Activated T-cell treated with anti-CD3 and anti-CD28 coated beads, Interleukin-2, amount 50 U/mL, for 72 hours (primary cell): ENCODE measurements at places on chromosomes 7 and 10. TPM values are rescaled to one million over a fixed set of nuclear protein-coding genes. Genes with fewer than 3 reads are reported as not detected.

- no peak within 1 kb of the TSS for H3K27ac ChIP-seq
- peaks cover 4% of the 10 kb centered on the region for H3K4me1 ChIP-seq
- no peak for DNase-seq
- no peaks in the 10 kb centered on the region for H3K36me3 ChIP-seq
- H3K27me3 ChIP-seq, result peaks cover 76% of the 10 kb centered on the region
- no peak within 1 kb of the TSS for H3K4me3 ChIP-seq
Measured at GRCh38 chr10:23191764-23192711, at the start of gene PTF1A. Gene PTF1A (plus strand): TSS chr10:23192312. CDS start chr10:23192531, 219 bp downstream.

DNA sequence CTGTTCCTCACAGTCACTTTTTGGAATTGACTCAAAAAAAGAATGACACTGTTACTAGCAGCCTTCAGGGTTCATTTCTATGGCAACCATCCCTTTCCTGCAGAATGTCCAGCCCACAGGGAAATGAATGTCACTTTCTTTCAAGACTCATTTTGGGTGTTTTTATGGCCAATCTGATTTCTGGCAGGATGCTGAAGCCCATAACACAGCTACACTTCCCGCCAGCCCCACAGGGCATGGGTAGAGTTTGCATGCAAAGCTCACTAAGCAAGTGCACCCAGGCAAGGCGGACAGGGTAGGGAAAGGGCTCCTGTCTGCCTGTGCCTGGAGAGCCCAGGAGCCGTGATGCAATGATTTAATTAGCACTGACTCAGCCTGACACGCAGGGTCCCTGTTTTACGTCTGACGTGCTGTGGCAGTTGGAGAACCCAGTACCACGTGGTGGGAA is 26.1 kb upstream of the GPAM start:
- peaks cover 28% of the 10 kb centered on the region for H3K27me3 ChIP-seq
- H3K4me3 ChIP-seq, result no peak overlapping the region
- peaks cover 8% of the 10 kb centered on the region for H3K4me1 ChIP-seq
- no peak for DNase-seq
- H3K27ac ChIP-seq, result no peak overlapping the region

GRCh38 chr10:31657434-31657872 is 271.2 kb downstream of the ARHGAP12 start:
- H3K27ac ChIP-seq, result no peak overlapping the region
- DNase-seq, result no peak
- H3K4me1 ChIP-seq, result no peaks in the 10 kb centered on the region
- H3K27me3 ChIP-seq, result peaks cover 12% of the 10 kb centered on the region
- H3K36me3 ChIP-seq, result no peaks in the 10 kb centered on the region

DNA sequence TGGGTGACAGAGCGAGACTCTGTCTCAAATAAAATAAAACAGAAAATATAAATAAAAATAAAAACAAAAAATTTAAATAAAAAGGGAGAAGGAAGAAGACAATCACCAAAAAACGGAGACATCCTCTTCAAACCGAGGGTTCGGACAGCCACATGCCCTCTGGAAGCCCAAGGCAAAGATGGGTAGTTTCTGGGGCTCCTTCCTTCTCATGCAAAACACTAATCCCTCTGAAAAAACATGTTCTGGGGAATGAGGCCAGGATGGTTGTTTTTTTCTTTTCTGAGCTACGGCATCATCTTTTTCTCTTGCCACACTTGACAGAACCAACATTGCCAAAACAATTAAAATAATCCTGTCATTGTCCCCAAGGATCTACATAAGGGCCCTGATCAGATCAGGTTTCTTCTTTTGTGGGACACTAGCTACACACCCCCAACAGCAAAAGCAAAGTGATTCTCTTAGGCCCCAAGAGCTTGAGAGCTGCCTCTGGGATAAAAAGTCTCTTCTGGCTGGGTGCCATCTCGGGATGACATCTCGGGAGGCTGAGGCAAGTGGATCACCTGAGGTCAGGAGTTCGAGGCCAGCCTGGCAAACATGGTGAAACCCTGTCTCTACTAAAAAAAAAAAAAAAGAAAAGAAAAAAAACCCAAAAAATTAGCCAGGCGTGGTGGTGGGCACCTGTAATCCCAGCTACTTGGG is 14.2 kb upstream of the POR start:
- no peaks in the 10 kb centered on the region for H3K4me1 ChIP-seq
- DNase-seq, result no peak
- no peak overlapping the region for H3K4me3 ChIP-seq
- no peak overlapping the region for H3K27ac ChIP-seq

Gene FAM107B
- total RNA-seq, result 180 TPM

Gene WEE2
- total RNA-seq, result not detected

Gene ITGA8
- total RNA-seq, result not detected

Gene STOX1
- 0.41 TPM for total RNA-seq

Gene CYP2E1
- 0.83 TPM for total RNA-seq
